ENCODE measurements at places on chromosomes 12 and 14.

DNA sequence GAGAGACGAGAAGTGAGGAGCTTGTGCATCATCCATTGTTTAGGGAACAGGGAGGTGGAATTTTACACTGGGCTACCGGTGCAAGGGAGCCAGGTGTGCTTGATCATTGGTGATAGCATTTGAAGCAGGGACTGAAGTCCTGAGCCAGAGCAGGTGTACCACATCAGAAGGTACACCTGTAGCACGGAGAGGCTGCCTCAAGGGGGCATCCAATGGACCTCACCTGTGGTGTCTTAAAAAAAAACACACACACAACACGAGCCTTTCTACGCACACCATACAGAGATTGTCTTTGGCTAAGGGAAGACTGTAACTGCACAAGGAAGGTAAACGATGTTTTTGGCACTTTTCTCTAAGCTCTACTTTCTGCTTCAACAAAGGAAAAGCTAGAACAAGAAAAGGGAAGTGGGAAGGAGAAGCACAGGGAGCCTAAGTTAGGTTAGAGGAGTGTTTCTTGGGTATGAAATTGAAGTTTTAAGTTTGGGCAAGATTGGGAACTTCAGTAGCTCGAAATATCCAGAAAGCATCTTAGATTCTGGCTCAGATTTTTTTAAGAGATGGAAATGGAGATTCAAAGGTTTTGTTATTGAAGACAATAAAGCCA is 334.3 kb upstream of the FBXO33 start:
- no peak for DNase-seq

DNA sequence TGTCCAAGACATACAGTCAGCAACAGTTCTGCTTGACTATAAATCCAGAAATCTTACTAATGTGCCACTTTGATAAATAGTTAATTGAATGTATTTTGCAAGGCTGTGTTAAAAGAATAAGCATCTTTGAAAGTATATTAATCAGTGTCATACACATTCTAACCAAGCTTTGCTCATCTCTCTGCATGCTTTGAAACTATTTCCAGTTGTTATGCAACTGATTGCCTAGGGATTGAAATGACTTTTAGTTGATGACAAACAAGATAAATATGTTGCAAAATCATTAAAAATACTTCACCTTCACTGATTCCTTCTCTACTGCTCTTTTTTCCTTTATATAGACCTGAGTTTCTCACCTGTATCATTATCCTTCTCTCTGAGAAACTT is 91.3 kb downstream of the AEBP2 start:
- no peak for DNase-seq

DNA sequence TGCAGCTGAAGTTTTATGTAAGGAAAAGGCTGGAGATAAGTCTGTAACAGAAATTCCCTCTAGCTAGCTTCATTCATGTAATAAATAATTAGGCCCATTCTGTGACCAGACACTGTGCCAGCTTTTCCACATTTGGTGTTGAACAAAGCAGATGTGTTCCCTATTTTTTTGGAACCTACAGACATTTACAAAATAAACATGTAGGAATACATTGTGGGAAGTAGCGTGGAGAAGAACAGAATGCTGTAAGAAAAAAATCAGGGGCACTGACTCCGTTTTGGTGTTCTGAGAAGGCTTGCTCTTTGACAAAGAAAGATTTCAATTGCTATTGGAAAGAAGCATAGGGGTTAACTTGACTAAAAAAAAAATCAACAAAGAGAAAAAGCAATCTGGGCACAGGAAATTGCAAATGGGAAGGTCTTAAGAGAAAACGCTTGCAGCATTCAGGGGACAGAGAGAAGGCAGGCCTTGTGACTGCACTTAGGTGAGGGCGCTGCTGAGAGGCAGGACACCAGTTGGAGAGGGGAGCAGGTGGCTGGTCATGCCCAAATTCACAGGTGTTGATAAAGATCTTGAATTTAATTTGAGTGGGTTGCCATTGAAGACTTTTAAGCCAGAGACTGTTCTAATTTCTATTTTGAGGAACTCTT is 4.0 kb downstream of the FAR2 start:
- no peak for DNase-seq

DNA sequence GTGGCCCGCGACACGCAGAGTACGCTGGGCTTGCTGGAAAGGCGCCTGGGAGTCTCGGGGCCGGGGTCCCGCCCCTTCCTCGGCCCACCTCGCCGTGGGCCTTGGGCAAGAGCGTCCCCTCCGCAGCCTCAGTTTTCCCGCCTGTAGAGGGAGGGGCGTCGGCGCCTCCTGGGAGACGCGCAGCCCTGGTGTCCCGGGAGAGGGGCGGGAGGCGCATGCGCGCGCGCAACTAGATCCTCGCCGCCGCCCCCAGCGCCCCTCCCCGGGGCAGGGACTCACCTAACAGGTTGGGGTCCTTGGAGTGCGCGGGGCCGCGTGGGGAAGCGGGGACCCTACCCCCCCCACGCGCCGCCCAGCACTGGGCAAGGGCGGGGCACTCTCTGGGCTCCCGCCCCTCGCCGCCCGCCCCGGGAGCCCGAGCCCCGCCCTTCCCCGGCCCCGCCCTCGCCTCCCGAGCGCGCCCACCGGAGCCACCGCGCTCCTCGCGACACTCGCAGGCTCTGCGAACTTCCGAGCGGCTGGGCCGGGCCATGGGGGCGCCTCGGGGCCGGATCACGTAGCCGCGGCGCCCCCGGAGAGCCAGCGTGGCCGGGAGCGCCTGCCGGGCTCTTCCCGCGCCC is at the start of gene KIF26A:
Gene KIF26A (plus strand): TSS at position 490 of the 620 bp plus-strand sequence. CDS start 136 bp downstream, outside the sequence.
- no peak for DNase-seq

GRCh38 chr14:101400830-101401229 is 160.5 kb upstream of the DIO3 start:
- DNase-seq, result no peak

- no peak for DNase-seq
These were observed 18.8 kb upstream of the NR4A1 start for GRCh38 chr12:52032446-52032803.
